NCI-H2029 treated with DMSO at 0.1 percent for 48 hours (cell line): ENCODE measurements at places on chromosomes 6 and 20.

DNA sequence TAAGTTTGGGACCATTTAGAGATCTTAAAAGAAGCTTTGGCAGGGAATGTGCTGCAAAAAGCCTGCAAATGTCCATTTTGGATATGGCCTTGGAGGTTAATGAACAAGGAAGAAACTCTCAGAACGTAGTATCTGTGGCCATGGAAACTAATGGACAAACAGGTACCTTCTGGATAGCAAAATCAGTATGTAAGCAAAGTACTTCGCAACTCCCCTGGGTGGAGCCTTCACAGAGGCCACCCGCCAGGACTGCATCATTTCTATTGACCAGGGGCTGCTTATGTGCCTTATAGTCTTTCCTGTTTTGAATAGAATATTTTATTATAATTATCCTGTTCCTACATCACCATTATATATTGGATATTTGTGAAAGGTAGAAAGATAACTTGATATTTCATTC, 510.8 kb upstream of the SYNCRIP start:
- DNase-seq, result no peak

DNA sequence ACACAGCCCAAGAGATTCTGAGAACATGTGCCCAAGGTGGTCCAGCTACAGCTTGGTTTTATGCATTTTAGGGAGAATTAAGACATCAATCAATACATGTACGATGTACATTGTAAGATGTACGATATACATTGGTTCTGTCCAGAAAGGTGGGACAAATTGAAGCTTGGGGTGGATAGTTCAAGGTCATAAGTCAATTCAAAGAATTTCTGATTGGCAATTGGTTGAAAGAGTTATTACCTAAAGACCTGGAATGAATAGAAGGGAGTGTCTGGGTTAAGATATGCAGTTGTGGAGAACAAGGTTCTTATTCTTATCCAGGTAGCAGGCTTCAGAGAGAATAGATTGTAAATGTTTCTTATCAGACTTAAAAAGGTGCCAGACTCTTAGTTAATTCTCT, 31.8 kb upstream of the LCA5 start:
- no peak for DNase-seq

- DNase-seq, result no peak
These were observed 29.8 kb downstream of the C6orf89 start for GRCh38 chr6:36915599-36915998.

GRCh38 chr6:101458336-101458735, 64.8 kb downstream of the GRIK2 start:
- DNase-seq, result no peak

DNA sequence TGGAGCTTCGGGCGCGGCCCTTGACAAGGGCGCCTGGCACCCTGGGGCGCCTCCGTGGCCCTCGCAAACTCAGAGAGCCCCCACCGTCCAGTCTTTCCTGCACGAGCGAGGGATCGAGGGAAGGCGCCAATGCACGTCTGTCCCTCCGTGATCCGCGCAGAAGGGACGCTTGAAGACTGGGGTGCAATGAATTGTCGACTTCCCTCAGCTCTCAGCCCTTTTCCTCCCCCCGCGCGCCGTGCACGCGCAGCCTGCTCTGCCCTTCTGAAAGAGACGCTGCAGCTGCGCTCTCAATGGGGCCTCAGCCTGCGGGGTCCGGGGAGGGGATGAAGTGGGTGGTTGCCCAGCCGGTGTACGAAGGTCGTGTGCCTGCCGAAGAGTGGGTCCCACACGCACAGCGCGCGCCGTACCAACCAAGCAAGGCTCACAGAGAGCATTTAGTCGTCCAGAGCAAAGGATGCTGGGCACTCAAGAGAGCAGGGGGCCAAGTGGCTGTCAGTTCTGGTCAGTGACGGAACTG, 5.5 kb upstream of the SOX4 start:
- DNase-seq, result peak; percentile 89

DNA sequence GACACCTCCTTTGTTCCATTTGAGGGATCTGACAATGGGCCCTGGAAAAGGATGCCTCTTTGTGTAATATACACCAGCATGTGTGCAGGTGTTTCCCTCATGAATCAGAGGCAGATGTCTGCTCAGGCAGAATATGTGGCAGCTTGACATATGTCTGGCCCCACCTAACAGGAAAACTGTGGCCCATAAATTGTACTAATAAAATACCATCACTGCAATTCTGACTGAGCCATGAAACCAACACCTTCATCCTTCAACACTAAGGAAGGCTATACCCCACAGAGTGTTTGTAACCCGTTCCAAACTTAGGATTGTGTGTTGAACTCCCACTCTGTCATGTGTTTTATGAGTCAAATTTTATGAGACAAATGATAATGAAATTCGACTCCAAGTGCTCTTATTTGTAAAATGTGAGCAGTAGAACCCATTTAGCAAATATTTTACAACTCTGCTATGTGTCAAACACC, 22.7 kb downstream of the LAMA4 start:
- DNase-seq, result peak; percentile 78

GRCh38 chr6:110181131-110182030, 1.2 kb downstream of the CDC40 start:
- DNase-seq, result no peak

DNA sequence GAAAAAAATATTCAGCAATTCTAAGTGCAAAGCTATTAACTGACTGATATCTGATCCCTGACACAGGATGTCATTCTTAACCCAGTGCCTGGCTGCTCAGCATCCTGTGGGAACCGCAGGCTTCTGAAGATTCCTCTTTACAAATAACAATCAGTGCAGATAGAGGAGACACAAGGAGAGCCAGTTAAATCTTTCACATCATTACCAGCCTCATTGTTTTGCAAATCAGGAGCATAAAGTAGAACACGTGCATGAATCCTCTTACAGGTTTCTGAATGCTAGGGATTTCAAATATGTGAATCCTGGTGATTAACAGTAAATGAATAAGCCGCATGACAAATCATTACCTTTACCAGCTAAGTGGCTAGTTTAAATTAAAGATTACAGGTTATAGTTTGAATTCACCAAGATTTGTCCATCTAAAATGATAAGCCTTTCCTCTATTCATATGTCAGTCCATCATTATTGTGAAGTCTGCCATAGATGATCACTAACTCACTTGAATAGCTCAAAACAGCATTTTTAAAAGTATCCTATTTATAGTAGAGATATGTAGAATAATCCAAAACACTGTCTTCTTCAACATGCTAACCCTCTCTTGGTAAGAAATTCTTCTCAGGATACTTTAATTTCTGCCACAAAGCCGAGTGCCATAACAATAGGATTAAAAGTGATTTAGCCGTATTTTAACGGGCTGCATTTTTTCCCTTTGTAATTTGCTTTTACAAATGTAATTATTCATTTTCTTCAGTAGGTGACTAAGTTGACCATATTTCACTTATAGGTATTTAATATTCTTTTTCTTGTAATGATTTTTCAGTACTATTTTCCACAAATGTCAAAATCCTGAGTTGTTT, 367.3 kb upstream of the EPHA7 start:
- no peak for DNase-seq

DNA sequence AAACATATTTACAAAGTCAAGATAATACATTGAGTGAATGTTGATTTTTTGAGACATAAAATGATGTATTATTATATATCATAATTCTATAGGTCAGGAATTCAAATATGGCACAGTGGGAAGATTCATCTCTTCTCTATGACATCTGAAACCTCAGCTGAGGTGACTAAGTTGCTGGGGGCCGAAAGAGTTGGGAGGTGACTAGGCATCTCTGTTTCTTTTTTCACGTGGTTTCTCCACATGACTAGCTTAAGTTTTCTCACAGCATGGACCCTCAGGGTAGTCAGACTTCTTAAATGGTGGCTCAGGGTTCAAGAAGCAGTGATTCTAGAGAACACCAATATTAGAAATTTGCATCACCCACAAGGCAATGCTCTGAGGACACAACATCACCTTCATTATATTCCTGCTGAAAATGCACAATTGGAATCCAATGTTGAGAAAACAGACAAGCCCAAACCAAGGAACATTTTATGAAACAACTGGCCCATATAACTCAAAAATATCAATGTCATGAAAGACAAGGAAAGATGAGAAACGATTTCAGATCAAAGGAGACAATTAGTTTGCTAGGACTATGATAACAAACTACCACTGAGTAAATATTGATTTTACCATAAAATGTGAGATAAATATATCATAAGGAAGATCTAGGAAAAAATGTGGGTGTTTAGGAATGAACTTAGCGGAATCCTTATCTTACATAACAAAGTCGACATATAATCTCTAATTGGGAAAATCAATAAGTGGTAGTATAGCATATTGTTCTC, 273.3 kb upstream of the IRAK1BP1 start:
- no peak for DNase-seq

DNA sequence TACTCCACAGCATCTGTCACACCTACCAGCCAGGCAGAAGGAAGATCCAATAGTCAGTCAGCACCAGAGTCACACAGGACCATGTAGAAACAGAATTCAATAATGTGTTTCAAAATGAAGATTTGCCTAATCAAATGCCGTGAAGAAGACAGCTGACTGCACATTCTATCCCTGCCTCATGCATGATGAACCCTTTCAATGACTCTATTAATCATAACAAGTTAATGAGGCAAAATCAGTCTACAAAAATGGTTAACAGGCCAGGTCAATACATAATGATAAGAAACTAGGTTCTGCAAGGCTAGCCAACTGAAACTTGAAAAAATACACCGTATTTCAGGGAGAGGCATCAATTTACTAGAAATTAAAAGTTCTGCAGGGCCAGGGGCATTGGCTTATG, 6.7 kb upstream of the PNRC1 start:
- no peak for DNase-seq

DNA sequence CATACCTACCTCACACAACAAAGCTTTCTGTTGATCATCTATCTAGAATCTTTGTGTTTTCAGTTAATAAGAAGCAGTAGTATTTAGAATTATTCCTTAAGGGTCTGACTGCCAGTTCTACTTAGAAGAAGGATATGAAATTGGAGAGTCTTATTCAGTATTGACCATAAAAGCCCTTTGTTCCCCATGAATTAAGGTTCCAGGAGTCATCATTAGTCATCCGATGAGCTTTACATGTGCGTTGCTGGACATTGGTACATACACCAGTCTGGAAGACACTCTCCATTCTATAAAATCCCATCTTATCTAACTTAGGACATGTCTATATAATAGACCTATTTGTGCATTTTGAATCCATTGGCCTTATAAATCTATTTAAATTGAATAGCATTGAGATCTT, 34.4 kb upstream of the RNF217 start:
- no peak for DNase-seq

- DNase-seq, result no peak
These were observed 163.5 kb upstream of the CDYL start for GRCh38 chr6:4612636-4613171.

- DNase-seq, result no peak
These were observed 705 bp upstream of the UTRN start for GRCh38 chr6:144284478-144284782.

DNA sequence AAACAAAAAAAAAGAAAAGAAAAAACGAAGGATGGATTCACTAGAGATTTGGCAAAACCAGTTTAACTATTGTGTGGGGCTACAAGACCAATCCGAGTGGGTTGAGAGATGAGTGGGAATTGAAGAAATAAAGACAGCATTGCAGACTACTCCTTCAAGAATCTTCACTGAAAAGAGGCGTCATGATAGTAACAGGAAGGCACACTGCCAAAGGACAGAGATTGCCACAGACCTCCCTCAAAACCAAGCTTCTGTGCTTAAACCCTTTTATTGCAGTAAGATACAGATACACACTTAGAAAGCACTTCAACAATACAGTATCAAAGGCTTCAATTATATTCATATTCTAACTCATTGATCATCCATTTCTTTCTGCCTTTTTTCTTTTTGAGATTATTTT, 103.9 kb downstream of the IPCEF1 start:
- DNase-seq, result no peak

GRCh38 chr20:53677447-53678314, 84.0 kb upstream of the ZNF217 start:
- DNase-seq, result no peak

- DNase-seq, result peak; percentile 1
These were observed 180.2 kb downstream of the PACRG start for GRCh38 chr6:162907876-162908481.

GRCh38 chr6:109362102-109362884, 20.0 kb downstream of the CD164 start:
- DNase-seq, result no peak

DNA sequence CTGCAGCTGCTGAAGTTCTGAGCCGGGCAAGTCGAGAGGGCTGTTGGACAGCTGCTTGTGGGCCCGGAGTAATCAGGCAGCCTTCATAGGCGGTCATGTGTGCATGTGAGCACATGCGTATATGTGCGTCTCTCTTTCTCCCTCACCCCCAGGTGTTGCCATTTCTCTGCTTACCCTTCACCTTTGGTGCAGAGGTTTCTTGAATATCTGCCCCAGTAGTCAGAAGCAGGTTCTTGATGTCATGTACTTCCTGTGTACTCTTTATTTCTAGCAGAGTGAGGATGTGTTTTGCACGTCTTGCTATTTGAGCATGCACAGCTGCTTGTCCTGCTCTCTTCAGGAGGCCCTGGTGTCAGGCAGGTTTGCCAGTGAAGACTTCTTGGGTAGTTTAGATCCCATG, 21.2 kb upstream of the MAPK13 start:
- DNase-seq, result no peak

GRCh38 chr20:3592931-3593330, 70.3 kb downstream of the GFRA4 start:
- no peak for DNase-seq

GRCh38 chr6:118935978-118936703, 1.2 kb upstream of the MCM9 start:
- no peak for DNase-seq

DNA sequence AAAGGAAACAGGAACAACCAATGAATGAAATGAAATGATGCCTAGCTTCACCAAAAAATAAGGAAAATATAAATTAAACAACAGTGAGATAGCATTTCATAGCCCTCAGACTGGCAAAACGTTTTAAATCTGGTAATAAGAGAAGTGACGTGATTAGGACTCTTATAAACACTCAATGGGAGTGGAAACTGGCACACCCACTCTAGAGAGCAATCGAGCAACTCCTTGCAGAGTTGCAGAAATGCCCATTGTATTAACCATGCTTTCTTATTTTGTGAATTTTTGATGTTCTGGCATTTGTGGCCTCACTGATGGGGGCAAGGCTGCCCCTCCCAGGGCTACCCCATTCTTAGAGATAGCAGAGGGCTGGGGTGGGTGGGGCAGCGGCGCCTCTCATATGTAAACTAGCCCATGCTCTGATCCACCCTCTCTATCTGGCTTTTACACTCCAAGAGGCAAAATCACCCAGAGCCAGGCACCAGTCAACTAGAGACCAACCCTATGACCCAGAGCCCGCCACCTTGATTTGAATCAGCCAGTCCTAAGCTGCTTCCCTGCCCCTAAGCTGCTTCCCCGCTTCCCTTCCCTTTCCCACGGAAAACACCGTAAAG, 6.4 kb upstream of the PNPLA1 start:
- no peak for DNase-seq

- no peak for DNase-seq
These were observed 4.8 kb downstream of the COL12A1 start for GRCh38 chr6:75201021-75201420.

- DNase-seq, result no peak
These were observed 5.9 kb downstream of the GTF2H5 start for GRCh38 chr6:158174024-158174423.

- DNase-seq, result no peak
These were observed 47.6 kb upstream of the ZNF337 start for GRCh38 chr20:25744261-25744660.
